A172 (cell line): ENCODE measurements at places on chromosomes 11 and 22.

- no peak for DNase-seq
Measured at GRCh38 chr22:37222440-37222971, 10.2 kb upstream of the SSTR3 start.

DNA sequence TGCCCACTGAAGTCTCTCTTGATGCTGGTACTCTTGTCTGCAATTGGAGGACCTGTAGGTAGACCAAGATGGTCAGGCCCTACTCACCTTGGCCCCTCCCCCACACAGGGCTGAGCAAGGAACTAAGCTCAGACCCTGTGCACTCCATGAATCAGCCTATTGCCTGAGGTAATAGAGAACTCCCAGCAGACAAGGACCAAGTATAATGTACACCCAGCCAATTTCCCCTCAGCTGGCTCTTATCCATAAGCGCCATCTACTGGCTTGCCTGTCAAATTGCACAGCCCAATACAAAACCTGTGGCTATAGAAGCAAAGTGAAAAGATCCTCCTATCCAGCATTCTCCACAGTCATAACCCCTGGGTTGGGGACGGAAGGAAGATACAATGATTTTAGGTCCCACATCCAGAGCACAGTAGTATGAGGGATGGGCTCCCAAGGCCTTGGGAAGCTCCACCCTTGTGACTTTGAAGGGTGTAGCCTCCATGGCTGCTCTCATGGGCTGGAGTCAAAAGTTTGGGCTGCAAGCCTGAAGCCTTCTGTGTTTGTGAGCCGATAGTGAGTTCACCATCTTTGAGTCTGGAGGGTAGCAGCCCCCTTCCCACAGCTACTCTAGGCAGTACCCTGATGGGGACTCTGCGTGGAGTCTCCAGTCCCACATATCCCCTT, 56.0 kb downstream of the GLYATL2 start:
- peak; percentile 64 for DNase-seq

GRCh38 chr11:31790649-31791048, 20.5 kb downstream of the PAX6 start:
- DNase-seq: no peak

DNA sequence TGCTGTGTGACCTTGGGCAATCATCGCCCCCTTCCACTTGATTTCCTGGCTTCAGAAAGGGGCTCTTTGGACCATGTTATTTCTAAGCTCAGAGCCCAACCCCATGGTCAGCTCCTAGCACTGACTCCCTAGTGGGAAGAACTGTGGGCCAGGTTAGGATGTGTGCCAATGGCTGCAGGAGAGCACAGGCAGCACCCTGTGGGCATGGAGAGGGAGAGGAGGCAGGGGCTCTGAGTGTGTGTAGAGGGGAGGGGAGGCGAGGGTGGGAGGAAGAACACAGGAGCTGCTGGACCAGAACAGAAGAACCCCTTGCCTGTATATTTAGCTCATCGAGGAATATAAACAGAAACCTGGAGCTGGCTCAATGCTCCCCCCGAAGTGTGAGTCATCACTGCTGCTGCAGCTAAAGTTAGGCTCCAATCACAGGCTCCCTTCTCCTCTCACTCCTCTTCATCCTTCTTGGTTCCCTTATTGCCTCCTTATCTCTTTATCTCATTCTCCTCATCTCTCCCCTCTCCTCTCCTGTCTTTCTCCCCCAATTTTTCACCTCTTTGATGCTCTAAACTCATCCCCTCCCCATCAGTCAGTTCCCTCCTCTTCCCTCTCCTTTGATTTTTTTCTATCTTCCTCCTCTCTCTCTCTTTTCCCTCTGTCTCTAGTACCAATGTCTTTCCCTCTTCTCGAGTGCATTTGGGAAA, 14.5 kb upstream of the RPS19BP1 start:
- DNase-seq: peak; percentile 55

DNA sequence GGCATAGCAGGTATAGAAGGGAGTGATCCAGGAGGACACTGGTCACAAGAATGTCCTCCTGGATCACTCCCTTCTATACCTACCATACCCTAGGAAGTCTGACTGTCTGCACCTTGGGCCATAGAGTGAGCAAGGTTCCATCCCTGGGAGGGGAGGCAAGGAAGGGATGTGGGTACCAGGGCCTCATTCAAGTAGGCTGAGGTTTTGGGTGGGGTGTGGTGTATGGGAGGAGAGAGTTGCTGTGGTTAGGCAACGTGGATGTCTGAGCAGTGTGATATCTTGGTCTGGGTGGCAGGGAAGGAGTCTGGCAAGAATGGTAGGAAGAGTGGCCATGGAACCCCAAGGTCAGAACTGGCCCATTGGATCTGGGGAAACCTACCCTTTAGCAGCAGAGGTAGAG, 13.2 kb downstream of the PPFIBP2 start:
- no peak for DNase-seq

GRCh38 chr11:33177676-33178336, 16.5 kb upstream of the CSTF3 start:
- no peak for DNase-seq

GRCh38 chr11:118615282-118615975, 8.0 kb downstream of the PHLDB1 start:
- DNase-seq: peak; percentile 68

DNA sequence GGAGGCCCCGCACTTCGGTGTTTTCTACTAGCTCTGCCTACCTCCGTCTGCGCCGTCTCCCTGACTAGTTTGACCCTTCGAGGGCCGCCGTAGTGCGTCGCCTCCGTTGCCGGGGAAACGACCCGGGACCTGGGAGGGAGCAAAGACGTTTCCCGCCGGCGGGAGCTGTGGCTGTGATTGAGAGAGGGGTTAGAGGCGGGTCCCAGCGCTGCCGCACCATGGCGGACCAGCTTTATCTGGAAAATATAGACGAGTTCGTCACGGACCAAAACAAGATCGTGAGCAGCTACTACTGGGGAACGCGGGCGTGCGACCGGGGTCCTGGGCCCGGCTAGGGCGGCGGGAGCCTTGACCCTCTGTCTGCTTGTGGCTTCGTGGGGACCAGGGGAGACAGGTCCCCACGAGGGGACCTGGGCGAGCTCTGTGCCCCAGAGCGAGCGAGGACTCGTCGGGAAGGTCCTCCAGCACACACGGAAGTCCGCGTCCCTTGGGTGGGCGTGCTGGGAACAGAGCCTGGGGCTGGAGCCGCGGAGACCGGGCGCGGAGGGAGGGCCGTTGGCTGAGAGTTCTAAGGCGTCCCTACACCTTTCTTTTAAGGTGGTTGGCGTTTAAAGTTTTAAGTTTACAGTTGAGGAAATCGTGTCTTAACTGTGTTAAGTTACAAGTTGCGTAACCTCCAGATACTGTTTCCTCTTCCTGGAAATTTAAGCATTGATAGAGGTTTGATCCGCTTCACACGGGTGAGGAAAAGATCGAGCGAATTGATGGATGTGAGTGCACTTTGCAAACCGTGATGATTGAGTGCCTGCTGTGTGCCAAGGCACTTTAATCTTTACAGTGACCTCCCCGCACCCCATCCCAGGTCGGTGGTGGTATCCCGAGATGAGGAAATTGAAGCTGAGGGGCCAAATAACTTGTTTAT, at the start of gene POLD3:
TSS of gene POLD3 (plus strand) at position 142 of the 922 bp plus-strand sequence. CDS start at position 219, 77 bp downstream.
- DNase-seq: peak; percentile 84

GRCh38 chr11:42205518-42205917, 746.1 kb upstream of the LRRC4C start:
- no peak for DNase-seq

DNA sequence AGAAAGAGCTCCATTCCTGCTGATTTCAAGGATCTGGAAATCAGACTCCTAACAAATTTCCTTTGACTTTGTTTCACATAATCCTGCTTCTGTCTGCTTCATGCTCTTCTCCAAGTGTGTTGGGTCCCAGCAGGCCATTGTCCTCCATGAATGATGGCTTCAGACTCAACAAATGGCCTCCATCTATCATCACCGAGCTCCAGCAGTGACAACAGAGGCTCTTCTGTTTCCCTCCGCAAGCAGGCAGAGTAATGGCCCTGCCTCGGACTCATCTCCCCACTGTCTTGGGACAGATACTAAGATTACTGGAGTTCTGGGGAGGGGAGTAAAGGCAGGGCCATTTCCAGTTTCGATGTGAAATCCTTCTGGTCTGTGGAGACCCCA, 127.3 kb downstream of the TENM4 start:
- DNase-seq: no peak

DNA sequence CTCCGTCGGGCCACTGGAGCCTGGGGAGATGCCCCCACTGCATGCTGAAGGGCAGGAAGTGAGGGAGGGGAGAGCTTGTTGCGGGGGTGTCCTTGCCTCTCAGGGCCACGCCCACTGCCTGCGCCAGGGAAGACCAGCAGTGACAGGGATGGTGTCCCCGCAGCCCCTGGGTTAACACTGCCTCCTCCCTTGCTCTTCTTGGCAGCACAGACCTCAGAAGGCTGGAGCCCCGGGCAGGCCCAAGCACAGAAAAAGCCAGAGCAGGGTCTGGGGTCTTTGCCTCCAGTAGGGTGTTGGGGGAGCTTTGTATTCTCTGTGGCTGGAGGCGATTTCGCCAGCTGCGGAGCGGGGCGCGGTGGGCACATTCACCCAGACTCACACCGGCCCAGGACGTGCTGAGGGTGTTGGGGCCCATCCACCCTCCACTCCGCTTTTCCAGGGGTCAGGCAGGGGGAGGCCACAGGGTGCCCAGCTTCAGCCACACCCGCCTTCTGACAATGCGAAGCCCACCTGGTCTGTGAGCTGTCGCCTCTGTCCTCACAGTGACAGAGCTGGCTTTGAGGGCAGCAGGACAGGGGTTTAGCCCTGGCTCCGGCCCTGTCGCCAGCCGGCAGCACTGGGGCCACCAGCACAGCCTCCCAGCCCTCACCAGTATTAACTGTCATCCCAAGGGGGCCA, 83.7 kb downstream of the CDKN1C start:
- DNase-seq: no peak

DNA sequence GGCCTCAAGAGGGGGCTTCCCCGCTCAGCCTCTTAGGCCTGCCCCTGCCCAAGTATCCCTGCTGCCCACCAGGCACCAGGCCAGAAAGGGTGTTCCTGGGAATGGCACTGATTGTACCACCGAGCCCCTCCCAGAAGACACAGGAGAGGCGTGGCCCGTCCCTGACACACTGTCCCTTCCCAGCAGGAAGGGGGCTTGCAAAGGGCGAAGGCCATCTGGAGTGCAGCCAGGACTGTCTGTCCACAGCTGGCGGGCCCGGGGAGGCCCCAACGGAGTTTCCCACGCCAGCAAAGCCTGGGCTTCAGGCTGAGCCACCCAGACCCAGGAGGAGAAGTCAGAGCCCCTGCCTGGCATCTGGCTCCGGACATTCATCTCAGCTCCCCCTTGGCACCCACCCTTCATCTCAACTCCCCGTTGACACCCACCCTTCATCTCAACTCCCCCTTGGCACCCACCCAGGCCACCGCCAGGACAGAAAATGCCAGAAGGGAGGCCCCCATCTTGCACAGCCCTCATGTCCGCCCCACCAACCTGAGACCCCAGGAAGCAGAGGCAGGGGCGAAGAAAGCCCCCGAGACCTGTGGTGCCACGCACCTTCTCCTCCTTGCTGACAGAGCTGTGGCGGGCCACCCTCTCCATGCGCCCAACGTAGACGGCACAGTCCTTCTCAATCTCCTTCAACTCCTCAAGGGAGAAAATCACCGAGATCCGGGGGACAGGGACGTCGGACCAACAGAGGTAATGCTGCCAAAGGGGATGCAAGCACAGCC, 19.4 kb downstream of the TUBGCP6 start:
- DNase-seq: no peak

- DNase-seq: no peak
Measured at GRCh38 chr11:30705913-30706675, 119.9 kb upstream of the MPPED2 start.

- no peak for DNase-seq
Measured at GRCh38 chr11:111764621-111765020, 1.6 kb downstream of the PPP2R1B start.

- peak; percentile 90 for DNase-seq
Measured at GRCh38 chr22:46934746-46935491, 172.5 kb downstream of the TBC1D22A start.

DNA sequence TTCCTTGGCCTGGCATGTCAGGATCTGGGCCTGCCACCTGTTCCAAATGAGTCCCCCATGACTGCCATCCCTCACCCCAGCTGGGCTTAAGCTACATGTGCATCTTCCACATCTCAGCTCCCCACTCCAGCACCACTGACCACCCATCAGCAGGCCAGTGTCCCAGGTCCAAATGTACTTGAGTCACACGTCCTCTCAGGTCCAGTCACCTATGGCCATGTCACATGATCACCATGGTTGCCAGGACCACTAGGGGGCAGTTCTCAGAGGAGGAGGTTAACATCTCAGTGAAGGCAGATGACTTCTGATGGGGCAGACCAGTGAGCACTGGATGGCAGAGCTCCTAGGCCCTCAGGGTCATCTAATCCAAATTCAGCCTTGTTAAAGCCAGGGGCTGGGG, 41.9 kb upstream of the WNT11 start:
- no peak for DNase-seq

DNA sequence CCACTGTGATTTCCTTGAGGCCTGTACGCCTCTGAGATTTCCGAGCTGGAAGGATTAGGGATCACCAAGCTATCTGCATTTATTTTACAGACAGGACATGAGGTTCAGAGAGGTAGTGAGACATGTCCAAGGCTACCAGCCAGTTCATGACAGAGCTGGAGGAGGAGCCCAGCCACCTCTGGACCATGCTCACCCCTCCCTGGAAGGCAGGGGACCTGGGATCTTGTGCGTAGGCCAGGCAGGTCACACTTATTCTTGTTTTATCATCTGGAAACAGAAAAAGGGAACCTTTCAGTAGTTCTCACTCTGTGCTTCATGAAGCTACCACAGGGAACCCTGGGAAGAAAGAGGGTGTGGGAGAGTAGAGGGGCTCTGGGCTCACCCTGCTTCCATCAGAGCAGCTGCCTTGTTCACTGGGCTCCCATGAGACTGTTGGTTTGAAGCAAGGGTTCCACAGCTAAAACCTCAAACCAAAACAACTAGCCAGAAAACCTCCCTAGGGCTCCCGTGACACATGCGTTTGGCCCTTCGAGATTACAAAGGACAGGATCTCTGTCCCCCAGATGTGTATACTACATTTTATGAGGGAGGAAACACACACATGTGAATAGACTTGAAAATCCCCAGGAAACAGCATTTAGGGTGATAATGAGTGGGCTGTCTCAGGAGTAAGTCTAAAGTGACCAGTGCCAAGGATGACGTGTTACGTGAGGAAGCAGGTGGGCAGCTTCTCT, 106.4 kb downstream of the DSCAML1 start:
- no peak for DNase-seq

- DNase-seq: no peak
Measured at GRCh38 chr11:124821995-124822730, 22.0 kb upstream of the MSANTD2 start.

- no peak for DNase-seq
Measured at GRCh38 chr22:36469094-36469710, 12.2 kb downstream of the TXN2 start.

DNA sequence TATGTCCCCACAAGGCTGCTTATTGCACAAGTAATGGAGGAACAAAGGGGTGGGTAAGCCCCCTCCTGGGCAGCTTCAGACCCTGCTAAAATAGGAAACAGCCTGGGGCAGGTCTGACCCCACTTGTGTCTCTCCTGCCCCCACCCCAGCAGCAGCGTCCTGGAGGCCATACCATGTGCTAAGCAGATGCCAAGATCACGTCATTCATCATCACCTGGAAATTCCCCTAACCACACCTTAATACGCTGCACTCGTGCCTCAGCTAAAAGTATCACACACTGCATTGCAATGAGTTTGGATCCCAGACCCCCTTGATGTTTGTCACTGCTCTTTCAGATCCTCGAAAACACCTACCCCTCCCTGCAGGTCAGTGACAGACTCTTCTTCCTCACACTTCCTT, 27.8 kb upstream of the GGTLC2 start:
- peak; percentile 28 for DNase-seq

GRCh38 chr11:73048446-73048845, 93.7 kb downstream of the FCHSD2 start:
- no peak for DNase-seq

- DNase-seq: peak; percentile 0
Measured at GRCh38 chr11:105456950-105457349, 152.9 kb upstream of the GRIA4 start.

GRCh38 chr11:36313750-36314433, 17.8 kb downstream of the PRR5L start:
- no peak for DNase-seq
